ENCODE measurements at places on chromosomes 13 and 19. TPM values are rescaled to one million over a fixed set of nuclear protein-coding genes. Genes with fewer than 3 reads are reported as not detected.
A peak's percentile ranks its signal among the peaks of the same experiment; 100 is the strongest.

DNA sequence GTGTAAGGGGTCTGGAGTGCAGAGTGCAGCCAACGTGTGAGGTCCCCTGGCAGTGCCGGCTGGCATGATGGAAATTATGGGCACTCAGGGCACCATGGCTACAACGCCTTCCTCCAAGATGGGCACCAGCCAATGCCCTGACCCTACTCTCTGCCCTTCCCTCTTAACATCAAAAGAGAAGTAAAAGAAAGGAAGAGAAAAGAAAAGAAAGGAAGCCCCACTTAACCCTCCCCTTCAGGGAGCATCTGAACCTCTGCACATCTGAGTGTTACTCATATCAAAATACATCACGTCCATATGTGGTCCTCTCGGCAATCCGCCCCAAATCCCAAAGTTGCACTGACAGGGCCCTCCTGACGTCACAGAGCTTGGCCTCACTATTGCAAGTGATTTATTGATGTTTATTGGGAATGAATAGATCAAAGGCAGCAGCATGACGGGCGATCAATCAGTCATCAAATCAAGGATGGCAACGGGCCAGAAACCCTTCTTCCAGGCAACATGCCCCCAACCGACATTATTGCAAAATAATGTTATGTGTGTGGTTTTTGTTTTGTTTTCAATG is 1.3 kb downstream of the TSHZ3 start:
- DNase-seq, result no peak

FUT1 gene
- 1.5 TPM for polyA plus RNA-seq

SLC25A41 gene
- 1.0 TPM for polyA plus RNA-seq

GRCh38 chr13:34256236-34256635 is 438.3 kb downstream of the RFC3 start:
- DNase-seq, result no peak

IL4I1 gene
- polyA plus RNA-seq, result 1.4 TPM

- DNase-seq, result no peak
Observed at GRCh38 chr19:13153569-13154240, 3.5 kb downstream of the IER2 start.

GRCh38 chr19:55635856-55636440 is 4.9 kb upstream of the ZNF580 start:
- no peak for DNase-seq

DNA sequence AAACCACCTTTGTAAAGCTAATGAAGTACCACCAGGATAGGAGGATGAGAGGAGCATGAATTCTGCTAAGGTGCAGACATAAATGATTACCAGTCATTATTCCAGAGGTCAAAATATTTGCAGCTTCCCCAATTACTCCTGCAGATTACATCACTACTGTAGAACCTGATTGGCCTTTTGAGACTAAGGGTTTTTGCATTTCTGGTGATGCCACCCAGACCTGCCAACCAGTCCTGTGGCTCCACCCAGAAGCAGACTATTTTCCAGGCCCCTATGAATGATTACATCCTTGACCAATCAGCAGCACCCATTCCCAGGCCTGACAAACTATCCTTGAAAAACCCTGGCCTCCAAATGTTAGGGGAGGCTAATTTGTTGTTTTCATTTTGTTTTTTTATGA is 11.2 kb upstream of the KCNC3 start:
- DNase-seq, result no peak

GRCh38 chr13:75691183-75691582 is 55.1 kb downstream of the LMO7 start:
- DNase-seq, result no peak

IGSF23 gene
- not detected for polyA plus RNA-seq

- no peak for DNase-seq
Observed at GRCh38 chr19:56369886-56370676, 23.3 kb downstream of the ZNF582 start.

- peak; percentile 50 for DNase-seq
Observed at GRCh38 chr13:103188713-103189326, 122.6 kb upstream of the SLC10A2 start.

DNA sequence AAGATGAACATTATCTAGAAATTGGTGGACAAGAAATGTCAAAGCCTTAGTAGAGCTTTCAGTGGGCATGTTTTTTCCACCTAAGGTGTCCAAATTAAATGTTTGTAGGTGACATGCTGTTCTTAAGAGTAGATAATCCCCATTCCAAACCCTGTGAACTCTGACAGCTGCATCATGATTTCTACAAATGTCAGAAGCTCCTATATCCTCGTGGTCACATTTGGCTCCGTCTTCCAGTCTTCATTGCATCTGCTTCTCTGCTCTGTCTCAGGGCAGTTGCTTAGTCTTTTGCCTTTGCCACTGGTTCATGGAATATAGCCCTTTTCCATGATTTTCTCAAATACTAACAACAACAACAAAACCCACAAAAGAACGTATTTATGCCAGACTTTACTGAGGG is 234.5 kb downstream of the DLEU7 start:
- DNase-seq, result no peak

- no peak for DNase-seq
Observed at GRCh38 chr13:46871557-46871956, 25.3 kb downstream of the HTR2A start.

DNA sequence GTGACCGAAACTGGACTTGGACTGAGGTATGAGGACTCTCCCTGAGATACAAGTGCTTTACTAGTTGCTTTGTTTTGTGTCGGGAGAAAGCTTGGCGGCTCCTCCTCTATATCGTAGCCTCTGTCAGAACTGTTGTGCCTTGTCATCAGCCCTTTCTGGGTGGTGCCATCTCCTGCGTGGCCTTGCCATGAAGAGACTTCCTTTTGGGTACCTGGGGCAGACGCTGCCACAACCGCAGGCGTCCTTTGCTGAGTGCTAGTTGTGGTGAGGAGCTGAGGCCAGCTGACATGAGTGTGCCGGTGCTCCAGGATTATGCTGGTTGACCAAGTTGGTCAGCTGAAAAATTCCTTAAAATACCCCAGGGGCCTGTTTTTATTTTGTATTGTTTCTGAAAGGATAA is 124.5 kb downstream of the AKAP11 start:
- no peak for DNase-seq

DNA sequence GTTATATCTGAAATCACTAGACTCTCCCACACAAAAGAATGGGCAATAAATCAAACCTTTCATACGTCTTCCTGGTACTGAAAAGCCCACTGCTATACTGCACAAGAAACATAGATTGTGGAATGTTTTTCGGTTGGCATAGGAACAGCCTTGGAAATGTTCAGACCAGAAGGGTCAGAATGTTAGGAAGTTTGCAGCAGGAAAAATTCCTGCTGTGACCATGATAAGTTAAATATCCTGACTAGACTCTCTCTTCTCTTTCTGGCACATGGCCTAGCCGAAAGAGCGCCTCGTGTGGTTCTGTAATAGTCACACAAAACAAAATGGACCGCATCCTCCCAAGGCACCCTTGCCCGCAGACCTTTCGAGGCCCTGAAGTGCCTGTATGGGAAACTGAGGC is 427.2 kb downstream of the COG6 start:
- DNase-seq, result no peak

- DNase-seq, result no peak
Observed at GRCh38 chr19:29606420-29606747, 301 bp downstream of the POP4 start.

SERP2 gene
- polyA plus RNA-seq, result 5.7 TPM

GRCh38 chr19:8142513-8142900 is 6.9 kb downstream of the FBN3 start:
- no peak for DNase-seq

DNA sequence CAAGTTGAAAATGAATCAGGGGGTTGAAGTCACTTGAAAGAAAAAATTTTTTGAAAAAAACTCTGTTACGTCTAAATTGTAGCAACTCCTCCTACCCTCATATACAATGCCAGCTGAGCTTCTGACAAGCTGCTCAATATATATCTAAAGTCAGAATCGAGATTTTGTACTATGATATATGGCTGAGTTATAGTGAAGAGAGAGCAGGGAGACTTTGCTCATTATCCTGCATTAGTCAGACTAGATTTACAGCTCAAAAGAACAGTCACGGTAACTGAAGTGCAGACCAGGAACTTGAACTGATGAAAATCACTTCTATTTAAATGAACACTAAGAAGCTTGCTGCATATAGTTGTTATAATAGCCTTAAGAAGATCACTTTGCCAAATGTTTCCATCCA is 153.1 kb downstream of the LACC1 start:
- no peak for DNase-seq

GRCh38 chr19:3440082-3440481 is 40.2 kb downstream of the SMIM24 start:
- no peak for DNase-seq

TMIGD2 gene
- 0.58 TPM for polyA plus RNA-seq

DNA sequence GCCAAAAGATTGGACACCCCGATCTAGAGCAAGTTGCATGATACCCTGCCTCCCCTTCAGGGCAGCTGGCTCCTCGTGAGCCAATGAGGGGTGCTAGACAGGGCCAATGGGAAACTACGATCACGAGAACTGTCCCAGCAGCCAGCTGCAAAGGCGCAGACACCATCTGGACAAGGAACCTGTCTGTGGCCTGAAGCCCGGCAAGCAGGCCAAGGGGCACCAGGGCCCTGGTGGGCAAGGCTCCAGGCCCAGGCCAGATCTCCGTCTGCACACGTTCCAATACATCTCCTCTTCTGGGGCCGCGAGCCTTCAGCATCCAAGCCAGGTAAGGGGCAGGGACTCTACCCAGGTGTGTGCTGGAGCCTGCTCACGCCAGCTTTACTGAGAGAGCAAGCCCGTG is 20.2 kb downstream of the MED26 start:
- no peak for DNase-seq

DNA sequence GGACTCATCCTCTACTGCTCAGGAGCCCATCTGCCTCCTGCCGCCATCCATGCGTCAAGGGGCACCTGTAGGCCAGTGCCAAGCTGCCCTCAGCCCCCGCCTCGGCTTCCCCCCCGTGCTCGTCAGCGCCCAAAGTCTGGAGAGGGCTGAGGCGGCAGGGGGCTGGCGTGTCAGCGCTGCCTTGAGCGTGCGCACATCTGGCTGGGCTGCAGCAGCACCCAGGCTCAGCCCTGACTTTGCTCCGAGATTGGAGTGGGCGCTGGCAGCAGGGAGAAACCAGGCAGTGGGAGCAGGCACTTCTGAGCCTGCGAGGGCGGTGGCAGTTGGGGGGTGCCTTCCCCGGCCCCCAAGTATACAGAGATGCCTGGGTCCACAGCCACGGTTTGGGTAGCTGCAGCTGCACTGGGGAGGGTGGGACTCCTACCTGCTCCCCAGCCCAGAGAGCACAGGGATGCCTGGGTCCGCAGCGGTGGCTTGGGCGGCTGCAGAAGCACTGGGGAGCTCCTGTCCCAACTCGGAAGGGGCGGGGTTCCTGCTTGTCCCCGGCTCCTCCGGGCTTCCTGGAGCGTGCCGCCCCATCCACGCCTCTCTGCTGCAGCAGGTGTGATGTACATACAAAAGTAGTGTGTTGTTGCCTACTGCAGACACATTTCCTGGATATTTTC is 44.8 kb upstream of the LPAR6 start:
- no peak for DNase-seq

PRX gene
- polyA plus RNA-seq, result 6.7 TPM

GJA3 gene
- polyA plus RNA-seq, result 0.05 TPM

DNA sequence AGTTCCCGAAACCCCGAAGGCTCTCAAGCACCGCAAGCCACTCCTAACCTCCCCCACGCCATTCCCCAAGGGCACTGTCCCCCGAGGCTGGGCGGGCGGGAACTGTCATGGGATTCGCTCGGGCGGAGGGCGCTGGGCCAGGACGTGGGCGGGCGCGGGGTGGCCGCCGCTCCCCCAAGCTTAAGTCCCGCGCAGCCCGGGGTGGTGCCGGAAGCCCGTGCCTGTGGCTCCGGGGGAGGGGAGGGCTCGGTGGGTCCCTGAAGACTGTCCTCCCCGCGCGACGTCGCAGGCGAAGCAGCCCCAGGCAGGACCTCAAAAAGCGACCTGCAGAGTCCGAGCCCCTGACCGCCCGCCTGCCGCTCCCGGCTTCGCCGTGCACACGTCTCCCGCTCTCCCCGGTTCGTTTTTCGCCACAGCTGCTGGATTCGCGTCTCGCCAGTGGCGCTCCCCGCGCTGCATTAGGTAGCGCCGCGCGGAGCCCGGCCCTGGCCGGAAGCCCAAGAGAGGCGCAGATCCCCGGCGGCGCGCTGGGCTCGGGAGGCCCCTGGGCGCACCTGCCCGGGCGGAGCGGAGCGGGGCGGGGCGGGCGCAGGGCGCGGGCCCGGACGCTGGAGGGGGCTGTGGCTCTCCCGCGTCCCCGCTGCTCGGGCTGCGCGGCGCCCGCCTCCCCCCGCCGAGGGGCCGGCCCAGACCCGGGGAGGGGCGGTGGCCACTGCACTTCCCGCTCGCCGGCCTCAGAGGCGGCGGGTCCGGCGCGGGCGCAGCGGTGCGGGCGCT is at the start of gene FARP1:
Gene FARP1 (plus strand): TSS at position 715 of the 777 bp plus-strand sequence. CDS start 70,149 bp downstream, outside the sequence.
- no peak for DNase-seq

CA11 gene
- 13.4 TPM for polyA plus RNA-seq

DNA sequence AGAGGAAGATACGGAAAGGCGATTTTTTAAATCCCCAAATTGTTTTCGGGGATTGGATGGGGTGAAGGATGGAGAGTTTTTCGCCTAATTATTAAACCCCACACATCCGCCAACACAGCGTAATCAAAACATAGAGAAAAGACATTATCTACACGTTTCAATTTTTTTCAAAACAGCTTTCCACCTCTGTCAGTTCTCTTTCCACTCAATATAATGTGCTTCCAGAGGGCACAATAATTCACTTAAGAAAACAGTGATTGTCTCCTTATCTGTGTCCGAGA is 435 bp upstream of the OBI1 start:
- no peak for DNase-seq

ZNF729 gene
- polyA plus RNA-seq, result not detected

SRRM5 gene
- 0.23 TPM for polyA plus RNA-seq

GRCh38 chr19:56107626-56108351 is 13.3 kb downstream of the ZNF787 start:
- no peak for DNase-seq

DNA sequence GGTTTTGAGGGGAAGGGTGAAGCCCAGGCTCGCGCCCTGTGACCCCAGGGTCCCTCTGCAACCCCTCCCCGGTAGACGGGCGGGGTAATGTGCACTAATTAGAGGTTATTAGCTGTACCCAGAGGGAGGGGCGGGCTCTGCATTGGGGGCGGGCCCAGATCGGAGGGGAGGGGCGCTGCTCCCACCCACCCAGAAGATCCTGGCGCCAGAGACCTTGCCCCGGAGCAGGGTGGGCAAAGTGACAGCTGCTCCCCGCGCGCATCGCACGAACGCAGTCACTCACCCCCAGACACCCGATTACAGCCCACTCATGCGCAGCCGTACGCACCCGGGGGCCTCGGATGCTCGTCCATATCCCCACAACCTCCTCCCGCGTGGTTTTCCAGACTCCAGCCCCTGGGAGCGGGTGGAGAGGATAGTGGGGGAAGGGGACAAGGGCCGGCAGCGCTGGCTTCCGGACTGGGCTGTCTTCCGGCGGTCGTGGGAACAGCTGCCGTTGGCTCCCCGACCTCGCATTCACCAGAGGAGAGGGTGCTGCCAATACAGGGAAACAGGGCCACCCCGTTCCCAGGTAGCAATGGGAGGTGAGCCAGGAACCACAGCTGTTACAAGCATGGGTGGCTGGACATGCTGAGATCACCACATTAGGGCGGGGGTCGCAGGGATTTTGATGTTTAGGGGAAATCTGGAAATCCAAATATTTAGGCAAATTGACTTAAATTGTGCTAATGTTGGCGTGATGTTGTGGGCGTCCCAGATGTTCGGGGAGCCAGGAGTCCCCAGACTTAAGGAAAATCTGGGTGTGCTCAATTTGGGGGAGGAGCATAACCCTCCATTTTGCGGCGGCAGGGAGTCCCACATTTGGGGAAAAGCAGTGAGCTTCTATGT is 2.9 kb upstream of the HOOK2 start:
- DNase-seq, result no peak

KLF12 gene
- 4.6 TPM for polyA plus RNA-seq

Measured in urinary bladder (tissue), 4 donors.